CD8-positive, alpha-beta memory T cell (primary cell): ENCODE measurements at places on chromosomes 11 and 22. TPM values are rescaled to one million over a fixed set of nuclear protein-coding genes. Genes with fewer than 3 reads are reported as not detected.

Gene EXPH5
- 0.89 TPM for total RNA-seq

Gene APLNR
- total RNA-seq: not detected

Gene DRG1
- total RNA-seq: 117 TPM

DNA sequence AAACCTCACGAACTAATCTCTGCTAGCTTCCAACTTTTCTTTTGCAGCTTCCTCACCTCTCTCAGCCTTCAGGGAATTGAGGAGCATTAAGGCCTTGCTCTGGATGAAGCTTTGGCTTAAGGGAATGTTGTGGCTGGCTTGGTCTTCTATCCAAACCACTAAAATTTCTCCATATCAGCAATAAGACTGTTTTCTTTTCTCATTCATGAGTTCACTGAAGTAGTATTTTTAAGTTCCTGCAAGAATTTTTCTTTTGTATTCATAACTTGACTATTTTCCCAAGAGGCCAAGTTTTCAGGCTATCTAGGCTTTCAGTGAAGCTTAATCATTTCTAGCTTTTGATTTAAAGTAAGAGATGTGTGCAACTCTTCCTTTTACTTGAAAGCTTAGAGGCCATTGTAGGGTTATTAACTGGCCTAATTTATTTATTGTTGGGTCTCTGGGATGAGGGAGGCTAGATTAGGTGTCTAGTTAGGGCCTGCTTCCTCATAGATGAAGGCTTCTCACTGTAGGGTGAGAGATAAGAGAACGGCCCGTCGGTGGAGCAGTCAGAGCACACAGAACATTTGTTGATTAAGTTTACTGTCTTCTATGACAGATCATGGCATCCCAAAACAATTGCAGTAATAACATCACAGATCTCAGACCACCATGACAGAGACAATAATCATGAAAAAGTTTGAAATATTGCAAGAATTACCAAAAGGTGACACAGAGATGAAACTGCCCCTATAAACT, 33.2 kb downstream of the CSF2RB start:
- DNase-seq: no peak

DNA sequence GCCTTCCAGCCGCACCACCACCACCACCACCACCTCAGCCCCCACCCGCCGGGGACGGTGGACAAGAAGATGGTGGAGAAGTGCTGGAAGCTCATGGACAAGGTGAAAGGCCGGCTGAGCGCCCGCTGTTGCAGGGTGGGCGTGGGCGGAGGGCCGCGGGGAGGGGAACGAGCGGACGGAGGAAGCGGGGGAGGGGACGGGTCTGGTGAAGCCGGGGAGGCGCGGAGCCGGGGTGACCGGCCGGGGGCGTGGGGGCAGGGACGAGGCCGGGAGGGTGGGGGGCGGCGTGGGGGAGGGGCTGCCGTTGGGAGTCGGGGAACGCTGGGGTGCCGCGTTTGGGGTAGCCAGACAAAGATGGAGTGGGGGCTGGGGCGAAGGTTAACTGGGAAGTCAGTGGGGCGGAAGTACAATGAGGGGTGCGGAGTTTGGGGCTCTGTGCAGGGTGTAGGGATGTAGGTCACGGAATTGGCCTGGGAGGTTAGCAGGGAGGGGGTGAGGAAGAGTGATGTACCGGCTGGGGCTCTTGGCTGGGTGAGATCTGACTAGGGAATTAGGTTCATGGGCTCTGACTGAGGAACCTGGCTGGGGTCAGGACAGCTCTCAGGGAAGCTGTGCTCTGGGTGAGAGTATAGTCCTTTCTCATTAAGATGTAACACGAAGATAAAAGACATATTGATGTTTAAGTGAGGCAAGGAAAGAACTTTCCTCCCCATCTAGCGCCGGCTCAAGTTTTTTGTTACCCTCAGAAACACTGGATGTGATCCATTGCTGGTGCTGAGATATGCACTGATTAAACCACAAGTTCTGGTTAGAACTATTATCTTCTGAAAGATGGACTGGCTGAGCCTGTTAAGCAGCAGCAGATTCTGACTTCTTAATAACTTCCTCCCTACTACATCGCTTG, 624 bp downstream of the CBL start:
- peak; percentile 71 for DNase-seq

DNA sequence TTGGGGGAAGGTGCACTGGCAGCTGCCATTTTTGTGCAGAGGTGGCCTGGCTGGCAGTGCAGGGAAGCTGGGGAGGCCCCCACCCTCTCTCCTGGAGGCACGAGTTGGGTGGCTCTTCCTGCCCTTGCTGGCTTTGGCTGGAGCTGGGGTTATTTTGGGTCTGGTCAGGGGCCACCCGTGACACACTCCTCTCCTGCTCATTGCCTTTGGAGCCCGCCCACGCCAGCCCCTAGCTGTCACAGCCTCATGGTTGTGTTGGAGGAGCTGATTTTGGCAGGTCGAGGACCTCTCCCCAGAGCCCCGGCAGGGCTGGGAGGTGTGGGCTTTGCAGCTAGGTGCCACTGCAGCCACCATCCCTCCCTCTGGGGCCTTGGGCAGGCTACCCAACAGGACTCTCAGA, 21.5 kb downstream of the FBLN1 start:
- no peak for DNase-seq

GRCh38 chr11:79982185-79982584, 541.4 kb upstream of the TENM4 start:
- DNase-seq: no peak

DNA sequence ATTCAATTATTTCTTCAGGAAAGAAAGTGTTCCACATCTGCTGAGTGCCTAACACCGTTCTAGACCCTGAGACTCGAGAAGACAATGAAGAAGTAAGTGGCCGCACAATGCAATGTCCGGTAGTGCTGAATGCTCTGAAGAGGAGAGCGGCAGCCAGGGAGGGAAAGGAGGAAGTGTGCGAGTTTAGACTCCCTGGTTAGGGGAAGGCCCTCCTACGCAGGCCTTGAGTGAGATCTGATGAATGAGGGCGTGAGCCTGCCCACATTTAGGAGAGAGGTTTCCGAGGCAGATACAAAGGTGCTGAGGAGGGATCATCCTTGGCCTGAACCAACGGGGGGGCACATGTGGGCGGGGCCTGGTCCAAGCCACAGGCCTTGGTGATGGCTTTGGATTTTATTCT, 558.6 kb downstream of the NTM start:
- DNase-seq: no peak
